ENCODE measurements at places on chromosomes 4 and X.

- DNase-seq = no peak
Observed at GRCh38 chr4:147749811-147750321, 18.0 kb downstream of the ARHGAP10 start.

- peak; percentile 99 for DNase-seq
Observed at GRCh38 chr4:26015133-26015651, 101.2 kb downstream of the SMIM20 start.

GRCh38 chr4:87783781-87784180, 15.6 kb upstream of the IBSP start:
- DNase-seq = peak; percentile 28

GRCh38 chr4:26220696-26221095, 100.1 kb upstream of the RBPJ start:
- no peak for DNase-seq

DNA sequence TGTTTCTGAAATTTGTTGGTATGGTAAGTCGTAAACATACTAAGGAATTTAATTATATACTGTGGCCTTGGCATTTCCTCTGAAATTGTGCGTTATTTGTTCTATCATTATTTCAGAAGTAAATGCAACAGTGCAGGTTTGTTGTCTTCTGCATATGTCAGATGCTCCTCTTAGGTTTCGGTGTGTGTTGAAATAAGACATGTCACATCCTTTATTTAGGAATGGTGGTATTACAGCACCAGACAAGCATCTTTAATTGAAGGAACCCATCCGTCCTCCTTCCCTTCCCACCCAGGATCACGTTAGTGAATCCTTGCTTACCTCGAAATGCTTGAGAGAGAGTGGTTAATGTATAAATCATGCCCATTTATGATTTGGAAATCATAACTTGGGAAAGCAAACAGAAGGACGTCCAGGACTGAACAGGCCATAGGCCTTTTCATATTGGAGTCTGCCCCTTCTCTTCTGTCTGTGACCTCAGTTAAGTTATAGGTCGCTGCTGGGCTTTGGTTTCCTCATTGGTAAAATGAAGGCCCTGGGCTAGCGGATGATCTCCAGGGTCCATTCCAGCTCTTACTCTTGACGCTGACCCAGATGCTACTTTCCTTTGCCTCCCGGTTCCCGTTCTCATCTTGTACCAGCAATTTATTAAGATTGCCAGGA, 134.1 kb downstream of the KLHL8 start:
- DNase-seq = no peak

GRCh38 chrX:39795605-39796004, 302.2 kb downstream of the BCOR start:
- no peak for DNase-seq

- no peak for DNase-seq
Observed at GRCh38 chrX:120727452-120727851, 97.6 kb upstream of the C1GALT1C1 start.

GRCh38 chrX:18173494-18174180, 47.0 kb downstream of the BEND2 start:
- DNase-seq = no peak

DNA sequence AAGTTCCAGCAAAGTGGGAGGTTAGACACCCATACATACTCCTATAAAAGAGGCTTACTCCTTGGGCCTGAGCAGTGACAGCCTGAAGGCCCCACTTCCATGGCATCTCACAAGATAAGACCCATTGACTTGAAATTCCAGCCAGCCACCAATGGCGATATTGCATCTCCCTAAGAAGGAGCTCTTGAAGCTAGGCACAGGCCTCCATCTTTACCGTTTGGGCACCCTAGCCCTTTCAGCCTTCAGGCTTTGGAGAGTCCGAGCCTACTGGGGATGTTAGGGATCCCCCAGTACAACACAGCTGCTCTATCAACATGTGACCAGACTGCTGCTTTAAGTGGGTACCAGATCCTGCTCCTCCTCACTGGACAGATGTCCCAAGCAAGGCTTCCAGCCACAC, 189.5 kb downstream of the MAGEE1 start:
- DNase-seq = no peak
